GM18507 (cell line): ENCODE measurements at places on chromosomes 4 and X.

- no peak for DNase-seq
These were observed 193.6 kb upstream of the HTR2C start for GRCh38 chrX:114390251-114390796.

- no peak for DNase-seq
These were observed 149.9 kb downstream of the SLC10A7 start for GRCh38 chr4:146371812-146372211.

DNA sequence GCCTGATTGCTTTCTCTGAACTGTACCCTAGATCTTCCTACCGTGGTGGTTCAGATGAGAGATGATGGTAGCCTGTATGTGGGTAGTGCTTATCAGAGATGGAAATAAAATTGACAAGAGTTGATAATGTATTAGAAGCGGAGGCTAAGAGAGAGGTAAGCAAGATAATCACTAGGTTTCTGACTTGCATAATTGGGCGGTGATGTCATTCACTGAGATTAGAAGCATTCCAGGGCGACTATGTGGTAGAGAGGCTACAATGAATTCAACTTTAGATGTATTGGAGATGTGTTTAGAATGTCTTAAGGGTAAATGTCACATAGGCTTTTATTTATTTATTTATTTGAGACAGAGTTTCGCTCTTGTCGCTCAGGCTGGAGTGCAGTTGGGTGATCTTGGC, 415 bp upstream of the TENM3 start:
- DNase-seq = no peak

DNA sequence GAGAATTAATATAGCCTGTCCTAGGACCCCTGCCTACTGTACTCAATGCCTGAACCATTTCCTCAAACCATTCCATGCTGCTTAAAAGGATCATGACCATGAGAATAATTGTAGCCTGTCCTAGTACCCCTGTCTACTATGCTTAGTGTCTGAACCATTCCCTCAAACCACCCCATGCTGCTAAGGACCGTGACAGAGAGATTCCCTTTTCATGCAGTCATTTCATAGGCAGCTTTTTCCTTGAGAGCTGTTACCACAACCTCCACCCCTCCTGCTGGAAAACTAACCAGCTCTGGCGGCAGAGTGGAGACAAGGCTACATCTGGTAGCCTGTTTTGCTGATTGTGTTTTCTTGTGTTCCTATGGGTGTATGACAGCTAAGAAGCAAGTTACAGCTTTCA, 174.9 kb upstream of the SMARCAD1 start:
- DNase-seq = no peak

DNA sequence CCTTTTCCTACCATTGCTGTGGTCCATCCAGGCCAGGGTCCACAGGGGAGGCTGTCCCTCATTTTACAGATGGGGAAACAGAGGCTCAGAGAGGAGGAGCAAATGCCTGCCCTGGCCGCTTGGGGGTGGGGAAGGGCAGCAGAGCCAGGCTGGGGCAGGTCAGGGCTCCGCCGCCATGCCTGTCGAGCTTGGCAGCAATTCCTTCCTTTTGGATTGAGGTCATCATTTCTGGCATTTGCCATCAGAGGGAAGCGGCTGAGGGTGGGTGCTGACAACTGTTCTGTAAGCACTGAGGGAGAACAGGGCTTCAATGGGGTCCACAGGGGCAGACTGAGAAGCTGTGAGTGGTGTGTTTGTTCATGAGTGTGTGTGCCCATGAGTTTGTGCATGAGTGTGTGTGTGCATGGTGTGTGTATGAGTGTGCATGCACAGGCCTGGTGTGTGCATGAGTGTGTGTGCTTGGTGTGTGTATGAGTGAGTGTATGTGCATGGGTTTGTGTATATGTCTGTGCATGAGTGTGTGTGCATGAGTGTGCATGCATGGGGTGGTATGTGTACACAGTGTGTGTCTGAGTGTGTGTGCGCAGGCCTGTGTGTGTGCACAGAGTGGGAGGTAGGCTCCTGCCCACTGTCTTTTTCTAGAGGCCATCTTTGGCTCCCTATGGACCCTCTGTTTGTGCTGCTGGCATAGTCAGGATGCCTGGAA, 115.2 kb downstream of the SORCS2 start:
- DNase-seq = no peak

- DNase-seq = no peak
These were observed 2052.8 kb upstream of the TENM3 start for GRCh38 chr4:180190382-180190781.

- no peak for DNase-seq
These were observed 26.7 kb downstream of the C4orf54 start for GRCh38 chr4:99630857-99631360.

GRCh38 chrX:132638313-132638712, 149.5 kb upstream of the MBNL3 start:
- no peak for DNase-seq

DNA sequence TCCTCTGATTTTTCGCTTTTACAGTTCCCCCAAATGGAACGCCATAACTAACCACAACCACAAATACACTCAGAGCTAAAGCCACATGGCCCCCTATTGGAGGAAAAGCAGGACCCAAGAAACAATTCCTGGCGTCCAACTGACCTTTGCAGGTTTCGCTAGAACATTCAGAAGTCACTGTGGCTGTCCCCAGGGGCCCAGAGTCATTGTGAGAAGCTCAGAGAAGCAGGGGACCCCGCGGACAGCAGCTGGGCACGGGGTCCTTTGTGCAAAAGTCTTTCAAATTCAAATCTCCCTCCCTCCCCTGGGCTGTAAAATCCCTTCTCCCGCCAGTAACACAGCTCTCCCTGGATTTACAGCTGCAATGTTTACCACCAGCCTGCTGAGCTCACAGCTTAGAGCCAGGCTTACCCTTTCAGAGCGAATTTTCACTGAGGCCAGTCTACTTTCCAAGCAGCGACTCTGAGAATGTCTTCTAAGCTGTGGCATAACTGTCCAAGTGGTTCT, 214.8 kb downstream of the CRLF2 start:
- DNase-seq = no peak

- no peak for DNase-seq
These were observed 330.9 kb downstream of the SPOCK3 start for GRCh38 chr4:166903408-166903807.

GRCh38 chrX:100975212-100975611, 5.7 kb downstream of the ARL13A start:
- no peak for DNase-seq

- DNase-seq = no peak
These were observed 715.9 kb downstream of the SMARCA1 start for GRCh38 chrX:128807367-128807766.

DNA sequence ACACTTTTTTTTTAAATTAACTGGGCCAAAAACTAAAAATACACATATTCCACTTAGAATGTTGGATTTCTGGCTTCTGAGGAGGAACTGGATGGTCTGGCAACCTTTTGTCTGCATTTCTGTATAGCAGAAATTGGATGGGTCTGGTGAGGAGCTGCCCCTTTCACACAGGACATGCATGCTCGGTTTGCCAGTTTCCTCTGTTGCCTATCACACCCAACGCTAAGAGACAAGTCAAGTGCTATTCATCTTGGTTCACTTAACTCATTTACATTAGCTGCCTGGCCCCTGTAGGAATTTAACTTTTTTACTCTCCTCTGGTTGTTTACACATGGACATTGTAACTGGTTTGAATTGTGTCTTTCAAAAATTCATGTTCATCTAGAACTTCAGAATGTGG, 195.7 kb downstream of the PACRGL start:
- no peak for DNase-seq

DNA sequence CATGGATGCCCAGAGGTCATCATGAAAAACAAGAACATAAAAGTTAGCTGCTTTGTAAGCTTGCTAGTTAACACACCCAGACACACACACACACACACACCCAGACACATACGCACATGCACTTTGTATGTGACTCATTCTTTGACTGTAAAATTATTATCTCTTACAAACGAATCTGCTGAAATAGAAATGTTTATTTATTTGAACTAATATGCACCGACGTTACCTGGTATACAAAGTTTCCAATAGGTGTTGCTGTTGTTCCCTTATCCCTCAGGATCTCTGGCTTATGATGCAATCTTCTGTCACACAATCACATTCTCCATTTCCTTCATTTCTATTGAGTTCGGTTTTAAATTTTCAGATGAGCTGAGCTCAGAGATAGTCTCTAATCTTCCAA, 209.3 kb downstream of the PTTG2 start:
- no peak for DNase-seq

- DNase-seq = no peak
These were observed 112.2 kb downstream of the IL13RA2 start for GRCh38 chrX:114905251-114905650.

DNA sequence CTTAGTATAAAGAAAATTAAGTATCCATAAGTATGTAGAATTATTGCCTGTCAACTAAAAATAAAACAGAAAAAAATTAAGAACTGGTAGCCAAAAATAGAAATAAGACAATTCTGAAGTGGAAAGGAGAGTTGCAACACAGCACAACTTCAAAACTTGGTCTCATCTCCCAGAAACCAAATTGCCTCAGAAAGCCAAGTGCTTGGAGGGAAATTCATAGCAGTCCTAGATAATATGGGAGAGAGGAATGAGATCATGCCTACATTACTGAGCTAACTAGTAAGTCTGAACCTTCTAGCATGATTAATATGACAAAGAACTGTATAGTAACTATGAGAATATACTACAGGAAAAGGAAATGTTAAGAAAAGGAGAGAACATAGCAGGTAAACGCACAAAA, 256.5 kb downstream of the LDB2 start:
- no peak for DNase-seq

- DNase-seq = no peak
These were observed 581 bp downstream of the DNAJB14 start for GRCh38 chr4:99945718-99946355.

- DNase-seq = no peak
These were observed 26.7 kb upstream of the GTPBP6 start for GRCh38 chrX:345020-345925.

- DNase-seq = no peak
These were observed 5.4 kb downstream of the TSPAN5 start for GRCh38 chr4:98652996-98653395.
